Panc1 (cell line): ENCODE measurements at places on chromosomes 4 and X. TPM values are rescaled to one million over a fixed set of nuclear protein-coding genes. Genes with fewer than 3 reads are reported as not detected.

The DRP2 gene
- 0.15 TPM for total RNA-seq

The ATOH1 gene
- not detected for total RNA-seq

The IL1RAPL1 gene
- 0.59 TPM for total RNA-seq

The F11 gene
- total RNA-seq = not detected

The CYSLTR1 gene
- total RNA-seq = not detected

The CYP2U1 gene
- total RNA-seq = 1.2 TPM

The CCNB3 gene
- total RNA-seq = 0.64 TPM

The TMPRSS11A gene
- not detected for total RNA-seq

GRCh38 chr4:88809101-88809500 is 111.5 kb upstream of the NAP1L5 start:
- no peak for DNase-seq

DNA sequence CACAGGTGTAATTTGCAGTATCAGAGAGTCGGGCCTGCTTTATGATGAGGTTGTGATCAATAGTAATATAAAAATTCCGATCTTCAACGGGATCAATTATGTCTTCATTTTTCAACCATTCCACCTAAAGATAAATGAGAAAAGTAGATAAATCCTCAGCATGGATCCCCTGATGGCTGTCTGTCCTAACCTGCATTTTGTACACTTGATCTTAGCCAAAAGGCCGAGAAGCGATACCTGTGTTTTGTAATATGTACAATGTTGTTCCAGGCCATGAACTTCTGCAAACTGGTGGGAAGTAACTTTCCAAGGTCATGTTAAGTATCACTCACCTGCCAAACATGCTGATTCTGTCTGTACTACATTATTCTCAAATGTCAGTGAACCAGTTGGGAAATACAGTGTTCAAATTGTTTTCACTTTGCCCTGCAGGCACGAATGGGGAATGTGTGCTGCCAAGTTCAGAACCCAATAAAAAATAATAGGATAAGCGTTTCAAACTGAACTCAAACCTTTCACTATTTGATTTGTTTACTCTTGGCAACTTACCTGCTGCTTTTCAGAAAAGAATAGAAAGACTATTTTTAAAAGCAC is 298.1 kb downstream of the UNC5C start:
- DNase-seq = no peak

DNA sequence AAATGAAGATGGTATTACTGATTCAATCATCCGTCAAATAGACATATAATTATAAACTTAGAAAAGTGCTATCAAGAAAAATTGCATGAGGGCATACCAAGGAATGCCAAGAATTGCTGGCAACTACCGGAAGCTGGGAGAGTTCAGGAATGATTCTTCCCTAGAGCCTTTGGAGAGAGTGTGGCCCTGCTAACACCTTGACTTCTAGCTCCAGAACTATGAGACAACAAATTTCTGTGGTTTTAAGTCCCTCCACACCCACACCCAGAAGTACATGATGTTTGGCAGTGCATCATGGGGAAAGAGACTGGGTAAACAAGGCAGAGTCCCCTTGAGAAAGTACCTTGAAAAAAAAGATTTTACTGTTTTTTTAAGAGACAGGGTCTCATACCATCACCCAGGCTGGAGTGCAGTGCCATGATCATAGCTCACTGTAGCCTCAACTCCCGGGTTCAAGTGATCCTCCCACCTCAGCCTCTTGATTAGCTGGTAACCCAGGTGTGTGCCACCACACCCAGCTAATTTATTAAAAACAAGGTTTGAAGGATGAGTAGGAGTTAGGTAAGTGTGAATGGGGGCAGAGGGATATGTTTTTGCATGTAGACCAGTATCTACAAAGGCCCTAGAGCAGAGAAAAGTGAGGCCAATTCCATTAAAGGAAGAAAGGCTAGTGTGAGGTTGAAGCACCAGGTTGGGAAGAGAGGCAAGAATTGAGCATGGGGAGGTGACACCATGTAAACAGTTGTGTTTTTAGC is 53.1 kb downstream of the GSX2 start:
- no peak for DNase-seq

- DNase-seq = no peak
These were observed 103.5 kb downstream of the SYNPO2 start for GRCh38 chr4:118992149-118992548.

DNA sequence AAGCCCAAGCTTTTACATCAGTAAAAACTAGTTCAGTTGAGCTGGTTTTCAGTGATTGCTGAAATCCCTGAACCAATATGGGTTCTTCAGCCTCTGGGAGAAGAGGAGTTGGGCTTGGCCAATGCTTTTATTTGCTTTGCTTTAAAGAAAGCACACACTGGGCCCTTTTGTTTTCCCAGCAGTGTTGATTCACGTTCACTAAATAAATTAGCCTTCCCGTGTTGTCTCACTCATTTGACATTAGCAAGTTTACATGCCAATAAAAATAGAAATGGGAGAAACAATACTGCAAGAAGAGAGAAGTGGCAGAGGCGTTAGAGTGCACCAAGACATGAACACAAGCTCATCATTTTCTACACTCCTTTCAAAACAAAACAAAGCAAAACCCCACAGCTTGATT is 136.2 kb downstream of the SHROOM3 start:
- DNase-seq = no peak

- no peak for DNase-seq
These were observed 21.8 kb upstream of the JAKMIP1 start for GRCh38 chr4:6221851-6222760.

- no peak for DNase-seq
These were observed 276.1 kb downstream of the PPP3CA start for GRCh38 chr4:101071241-101071640.

DNA sequence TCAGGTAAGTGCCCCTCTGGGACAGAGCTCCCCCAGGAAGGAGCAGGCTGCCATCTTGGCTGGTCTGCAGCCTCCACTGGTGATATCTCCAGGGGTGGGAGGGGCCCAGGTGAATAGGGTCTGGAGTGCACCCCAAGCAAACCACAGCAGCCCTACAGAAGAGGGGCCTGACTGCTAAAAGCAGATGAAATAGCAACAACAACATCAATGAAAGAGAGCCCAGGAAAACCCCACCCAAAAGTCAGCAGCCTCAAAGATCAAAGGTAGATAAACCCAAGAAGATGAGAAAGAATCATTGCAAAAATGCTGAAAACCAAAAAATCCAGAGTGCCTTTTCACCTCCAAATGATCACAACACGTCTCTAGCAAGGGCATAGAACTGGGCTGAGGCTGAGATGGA is 92.5 kb upstream of the PAGE3 start:
- no peak for DNase-seq

DNA sequence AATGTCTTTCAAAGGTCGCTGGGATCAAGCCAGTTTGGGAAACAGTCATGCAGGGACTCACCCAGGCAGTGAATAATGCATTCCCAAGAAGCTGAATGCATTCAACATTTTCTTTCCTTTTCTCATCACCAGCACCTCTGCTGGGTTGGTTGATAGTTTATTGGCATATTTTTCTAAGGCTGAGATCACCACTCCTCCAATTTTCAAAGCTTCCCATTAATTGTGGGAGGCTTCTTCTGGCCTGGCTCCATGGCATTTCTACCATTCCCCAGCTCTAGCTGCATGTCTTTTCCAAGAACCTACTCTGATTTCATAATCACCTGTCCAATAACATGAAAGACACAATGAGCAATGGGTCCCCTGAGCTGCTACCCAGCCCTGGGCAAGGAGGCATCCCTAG is 35.8 kb downstream of the CHRDL1 start:
- DNase-seq = no peak

DNA sequence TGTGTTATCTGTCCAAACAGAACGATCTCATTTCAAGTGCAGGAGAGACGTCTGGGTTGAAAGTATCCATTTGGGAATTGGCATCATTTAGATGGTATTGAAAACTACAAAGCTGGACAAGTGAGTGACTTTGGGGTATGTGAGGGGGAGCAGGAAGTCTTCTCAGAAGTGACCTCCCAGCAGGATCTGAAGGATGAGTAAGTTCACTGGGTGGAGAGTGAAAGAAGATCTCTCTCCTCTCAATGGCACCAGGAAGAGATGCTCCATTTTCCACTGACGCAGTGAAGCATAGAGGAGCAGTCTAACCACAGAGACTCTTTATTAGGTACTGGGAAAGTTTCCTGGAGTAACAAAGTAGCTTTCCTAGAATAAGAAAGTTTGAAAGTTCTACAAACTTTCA is 161.0 kb downstream of the CPE start:
- no peak for DNase-seq

GRCh38 chrX:153319295-153320046 is 2.1 kb downstream of the PNMA6F start:
- no peak for DNase-seq

DNA sequence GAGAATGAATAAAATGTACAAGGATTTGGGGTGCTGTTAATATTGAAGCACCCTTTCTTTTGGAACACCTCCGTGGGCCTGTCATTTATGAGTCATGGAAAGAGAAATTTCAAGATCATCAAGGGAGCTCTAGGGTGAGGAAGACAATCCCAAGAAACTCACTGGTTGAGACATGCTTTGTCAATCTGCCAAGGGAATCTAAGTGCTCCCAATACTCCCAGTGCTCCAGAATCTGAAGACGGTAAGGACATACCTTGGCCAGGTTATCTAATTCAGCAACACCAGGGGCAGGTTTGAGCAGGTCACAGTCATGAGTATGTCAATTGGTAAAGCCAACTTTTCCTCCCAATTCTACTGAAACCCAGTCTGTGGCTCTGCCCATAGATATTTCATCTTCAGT is 556.4 kb upstream of the CPEB2 start:
- no peak for DNase-seq

DNA sequence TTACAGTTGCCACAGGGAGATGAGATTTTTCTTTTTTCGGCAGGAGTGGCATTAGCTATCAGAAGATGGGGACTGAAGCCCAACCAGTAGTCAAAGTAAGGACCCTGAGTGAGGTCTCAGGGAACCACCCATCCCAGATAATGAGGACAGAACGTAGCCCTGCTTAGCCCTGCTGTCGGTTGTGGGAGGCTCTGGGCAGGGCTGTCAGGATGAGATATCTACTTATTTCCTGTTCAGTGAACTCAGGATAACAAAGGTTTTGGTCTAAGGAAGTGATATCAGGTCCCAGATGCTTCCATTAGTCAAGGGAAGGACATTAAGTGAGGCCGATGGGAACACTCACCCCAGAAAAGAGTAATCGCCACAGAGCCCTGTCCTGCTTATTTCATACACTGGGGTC is 2.3 kb downstream of the MAGEB16 start:
- no peak for DNase-seq

- no peak for DNase-seq
These were observed 136.8 kb downstream of the KIT start for GRCh38 chr4:54794579-54794978.

GRCh38 chr4:19429684-19430083 is 822.0 kb upstream of the SLIT2 start:
- no peak for DNase-seq

DNA sequence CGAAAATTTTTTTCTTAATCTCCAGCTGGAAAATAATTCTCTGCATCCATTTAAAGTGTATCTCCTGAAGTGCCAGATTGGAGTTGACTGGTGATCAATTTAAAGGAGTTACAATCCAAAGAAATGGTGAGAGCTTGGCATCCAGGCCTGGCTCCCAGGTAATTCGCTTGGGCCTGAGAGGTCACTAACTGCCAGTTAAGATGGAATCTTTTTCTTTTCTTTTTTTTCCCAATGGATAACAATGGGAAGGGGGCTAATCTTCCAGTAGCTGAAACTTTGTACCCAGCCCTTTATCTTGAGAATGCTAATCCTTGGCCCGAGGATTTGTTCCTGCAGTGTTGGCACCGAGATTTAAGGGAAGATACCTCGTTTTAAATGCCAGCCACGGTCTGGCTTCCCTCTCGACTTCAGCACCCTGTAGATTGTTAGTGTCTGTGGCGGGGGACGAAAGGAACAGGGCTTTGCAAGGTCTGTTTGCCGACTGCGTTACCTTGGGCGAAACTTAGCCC is 13.3 kb upstream of the PITX2 start:
- no peak for DNase-seq
